ENCODE measurements at places on chromosomes 6 and 20. TPM values are rescaled to one million over a fixed set of nuclear protein-coding genes. Genes with fewer than 3 reads are reported as not detected.
A peak's percentile ranks its signal among the peaks of the same experiment; 100 is the strongest.

- DNase-seq: no peak
Measured at GRCh38 chr20:7828437-7828836, 111.8 kb downstream of the HAO1 start.

DNA sequence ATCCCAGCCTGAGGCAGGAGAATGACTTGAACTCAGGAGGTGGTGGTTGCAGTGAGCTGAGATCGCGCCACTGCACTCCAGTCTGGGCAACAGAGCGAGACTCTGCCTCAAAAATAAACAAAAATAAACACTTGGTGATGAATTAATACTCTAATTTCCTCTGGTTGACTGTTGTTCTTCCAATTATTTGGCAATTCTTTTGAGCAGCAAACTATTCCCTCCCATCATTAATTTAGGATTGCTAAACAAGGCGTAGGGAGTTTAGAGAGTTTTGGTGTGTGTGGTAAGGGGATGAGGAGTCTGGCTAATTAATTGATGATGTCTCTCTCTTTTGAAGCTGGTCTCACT, 2.7 kb upstream of the ID1 start:
- no peak for DNase-seq

DNA sequence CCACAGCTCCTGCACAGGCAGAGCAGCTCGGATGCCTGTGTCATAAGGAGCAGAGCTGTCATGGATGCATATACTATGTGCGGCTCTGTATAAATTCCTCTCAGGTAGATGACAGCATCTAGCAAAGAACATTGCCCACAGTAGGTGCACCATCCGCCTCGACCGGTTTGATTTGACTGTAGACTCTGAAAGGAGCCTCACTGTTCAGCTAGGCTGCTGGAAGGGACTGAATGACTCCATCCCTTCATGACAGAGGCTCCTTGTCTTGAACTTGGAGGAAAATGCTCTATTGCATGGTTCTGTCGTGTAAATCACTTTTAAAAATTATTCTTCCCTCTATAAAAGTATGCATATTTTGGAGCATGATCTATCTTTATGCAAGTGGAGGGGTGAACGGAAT, 128.8 kb upstream of the QKI start:
- DNase-seq: no peak

Gene OR2B6
- not detected for total RNA-seq

Gene HCRTR2
- not detected for total RNA-seq

DNA sequence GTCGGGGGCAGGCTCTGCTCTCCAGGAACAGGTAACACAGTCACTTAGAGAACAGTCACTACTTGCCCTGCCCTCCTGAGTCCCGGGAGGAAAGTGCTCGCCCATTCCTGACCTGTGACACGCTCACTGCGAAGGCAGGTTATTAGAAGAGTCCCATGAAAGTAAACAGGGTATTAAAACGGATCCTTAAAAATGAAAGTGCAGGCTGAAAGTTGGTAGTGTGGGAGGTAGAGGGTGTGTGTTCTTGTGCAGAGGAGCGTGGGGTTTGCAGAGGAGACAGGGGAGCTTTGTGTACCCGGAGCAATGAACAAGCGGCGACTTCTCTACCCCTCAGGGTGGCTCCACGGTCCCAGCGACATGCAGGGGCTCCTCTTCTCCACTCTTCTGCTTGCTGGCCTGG, at the start of gene CCN6:
CCN6 (plus strand) TSS at position 104 of the 400 bp plus-strand sequence; CDS start at position 358, 254 bp downstream.
- DNase-seq: no peak

GRCh38 chr6:11380969-11381744, 148.7 kb upstream of the NEDD9 start:
- no peak for DNase-seq

GRCh38 chr20:45444050-45444449, 25.5 kb upstream of the WFDC2 start:
- DNase-seq: no peak

DNA sequence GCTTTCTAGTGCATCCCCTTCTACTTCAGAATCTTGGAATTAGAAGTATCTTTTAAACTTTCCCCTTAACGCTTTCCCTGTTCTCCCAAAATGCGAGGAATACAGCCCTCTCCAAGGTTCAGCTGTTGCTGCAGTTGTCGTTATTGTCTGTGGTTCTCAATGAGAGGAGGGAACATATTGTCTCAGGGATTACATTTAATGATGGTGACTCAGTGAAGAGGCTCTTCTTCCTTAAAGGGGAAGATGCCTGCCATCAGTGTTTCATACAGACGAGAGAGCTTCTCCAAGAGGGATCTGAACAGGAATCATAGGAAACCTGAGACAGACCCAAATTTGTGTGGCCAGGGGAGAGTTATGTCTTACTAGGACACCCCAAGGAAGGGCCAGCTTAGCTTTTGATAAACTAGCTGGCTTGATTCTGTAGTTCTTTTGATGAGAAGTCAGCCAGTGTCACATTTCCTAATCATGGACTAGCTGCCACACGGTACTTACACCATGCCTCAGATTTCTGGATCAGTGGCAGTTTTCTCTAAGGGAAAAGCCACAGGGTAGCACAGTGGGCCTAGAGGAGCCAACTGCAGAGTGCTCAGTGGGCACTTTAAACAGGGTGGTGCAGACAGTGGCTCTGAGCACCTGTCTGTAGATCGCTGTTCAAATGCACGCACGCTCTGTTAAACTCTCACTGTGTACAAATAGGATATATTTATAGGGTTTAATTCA, 59.7 kb upstream of the TMEM181 start:
- no peak for DNase-seq

- no peak for DNase-seq
Measured at GRCh38 chr6:126227833-126228702, 111.8 kb upstream of the CENPW start.

Gene NMBR
- not detected for total RNA-seq

- DNase-seq: no peak
Measured at GRCh38 chr6:46376562-46377061, 114.6 kb downstream of the RCAN2 start.

DNA sequence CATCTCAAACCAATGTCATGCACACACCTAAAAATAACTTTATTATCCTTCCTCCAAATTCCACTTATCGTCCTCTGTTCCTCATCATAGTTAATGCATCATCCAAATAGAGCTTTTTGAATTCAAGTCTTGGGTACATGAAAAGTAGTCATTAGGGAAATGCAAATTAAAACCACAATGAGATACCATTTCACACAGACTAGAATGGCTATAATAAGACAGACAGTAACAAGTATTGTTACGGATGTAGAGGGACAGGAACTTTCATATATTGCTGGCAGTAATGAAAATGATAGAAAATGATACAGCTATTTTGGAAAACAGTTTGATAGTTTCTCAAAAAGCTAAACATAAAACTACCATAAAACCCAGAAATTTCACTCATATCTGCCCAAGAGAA, 59.1 kb downstream of the FHL5 start:
- DNase-seq: no peak

GRCh38 chr6:149335924-149336608, 18.6 kb downstream of the TAB2 start:
- peak; percentile 31 for DNase-seq

Gene NXT1
- 16.9 TPM for total RNA-seq

GRCh38 chr6:89630488-89630887, 8.1 kb downstream of the LYRM2 start:
- peak; percentile 63 for DNase-seq

- no peak for DNase-seq
Measured at GRCh38 chr6:35533981-35534380, 21.3 kb upstream of the TULP1 start.

DNA sequence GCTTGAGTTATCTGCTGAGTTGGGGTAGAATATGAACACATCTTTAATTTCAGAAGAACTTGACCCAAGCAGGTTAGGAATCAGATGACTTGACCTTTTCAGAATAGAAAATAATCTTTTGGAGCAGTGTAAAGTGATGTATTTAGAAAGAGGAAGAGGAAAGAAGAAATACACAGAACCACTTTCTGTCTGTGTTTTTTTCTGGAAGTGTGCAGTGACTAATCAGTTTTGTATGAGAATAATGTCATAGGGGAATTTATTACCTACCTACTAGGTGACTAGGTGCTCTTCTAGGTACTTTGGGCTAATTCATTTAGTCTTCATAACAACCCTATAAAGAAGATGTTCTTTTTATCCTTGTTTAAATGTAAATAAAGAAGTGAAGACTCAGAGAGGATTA, 3.0 kb downstream of the PPP1R14C start:
- DNase-seq: no peak

DNA sequence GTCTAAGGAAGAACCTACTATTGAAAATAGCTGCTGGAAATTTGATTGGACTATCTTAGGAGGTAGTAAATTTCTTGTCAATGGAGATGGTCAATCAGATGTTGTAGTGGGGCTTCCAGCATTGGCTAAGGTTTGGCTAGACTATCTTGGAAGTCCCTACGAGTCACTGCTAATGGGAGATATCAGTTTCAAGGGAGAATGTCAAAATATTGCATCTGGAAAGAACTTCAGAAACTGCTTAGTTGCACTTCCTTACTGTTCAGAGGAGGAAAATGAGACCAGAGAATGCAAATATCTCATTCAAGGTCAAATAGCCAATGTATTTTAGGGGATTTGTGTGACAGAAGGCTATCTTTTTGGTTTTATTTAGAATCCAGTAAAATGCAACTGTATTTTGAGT, 53.5 kb upstream of the CCN2 start:
- no peak for DNase-seq

Gene SLC13A3
- total RNA-seq: 0.57 TPM

DNA sequence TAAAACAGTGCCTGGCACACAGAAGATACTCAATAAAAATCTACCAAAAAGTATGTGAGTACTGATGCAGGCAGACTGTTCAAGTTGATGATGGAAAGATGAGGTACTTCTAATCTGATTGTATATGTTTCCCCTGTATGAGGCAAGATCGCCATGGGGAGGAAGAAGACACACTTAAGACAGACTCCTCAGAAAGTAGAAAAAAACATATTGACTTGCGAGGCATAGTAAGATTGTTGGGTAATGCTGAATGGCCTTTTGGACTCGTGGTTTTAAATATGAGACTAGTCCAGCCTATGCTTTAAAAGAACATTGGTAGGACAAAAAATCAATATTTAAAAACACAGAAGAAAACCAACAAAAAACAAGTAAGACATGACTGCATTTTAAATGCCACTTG, 72.6 kb downstream of the SHPRH start:
- DNase-seq: no peak

Gene PI16
- total RNA-seq: 48.4 TPM

DNA sequence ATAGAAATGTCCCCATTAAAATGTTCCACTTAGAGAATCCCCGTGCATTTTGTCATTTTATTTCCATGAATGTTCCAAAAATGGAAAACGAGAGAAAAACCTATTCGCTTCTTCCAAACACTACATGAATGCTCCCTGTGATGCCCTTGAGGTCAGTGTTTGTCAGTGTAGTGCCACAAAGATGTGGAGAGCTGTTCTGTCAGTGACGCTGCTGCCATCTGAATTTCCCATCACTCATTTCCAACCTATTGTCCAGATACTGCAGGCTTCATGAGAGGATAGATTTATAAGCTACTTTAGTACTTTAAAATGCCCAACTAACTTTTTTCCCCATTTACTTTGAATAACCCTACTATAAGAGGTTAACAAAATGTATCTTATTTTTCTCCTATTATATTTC, 335.8 kb downstream of the CDKAL1 start:
- no peak for DNase-seq

Gene ESR1
- 2.1 TPM for total RNA-seq

Gene GLP1R
- 3.1 TPM for total RNA-seq

DNA sequence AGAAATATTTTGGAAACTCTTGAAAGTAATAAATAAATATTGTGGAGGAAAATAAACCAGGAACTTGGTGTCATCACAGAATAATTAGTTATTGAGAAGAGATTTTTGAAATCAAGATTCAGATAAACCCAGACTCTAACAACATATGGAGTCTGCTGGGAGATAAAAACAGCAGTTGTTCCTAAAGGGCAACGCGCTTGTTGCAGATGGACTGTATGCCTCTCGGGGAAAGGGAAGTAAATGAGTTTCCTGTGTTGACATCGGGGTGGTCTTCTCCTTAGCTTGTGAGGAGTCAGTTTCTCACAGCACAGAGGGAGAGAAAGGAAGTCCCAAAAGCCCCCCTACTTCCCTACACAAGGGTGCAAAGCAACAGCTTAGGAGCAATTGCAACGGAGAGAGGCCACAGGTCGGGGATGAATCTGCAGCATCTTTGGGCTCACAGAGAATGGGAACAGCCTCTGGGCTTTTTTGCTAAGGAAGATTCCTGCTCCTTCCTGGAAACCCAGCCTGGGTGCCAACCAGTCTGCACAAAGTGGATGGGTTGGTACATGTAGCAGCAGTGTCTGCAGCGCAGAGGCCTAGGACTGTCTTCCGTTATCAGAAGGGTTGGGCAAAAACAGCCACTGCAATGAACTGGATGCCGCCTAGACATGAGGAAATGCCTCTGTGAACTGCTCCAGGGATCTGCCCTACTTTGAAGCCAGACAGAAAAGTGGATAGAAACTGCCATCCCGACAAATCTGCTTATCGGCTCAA, 603.0 kb upstream of the NRSN1 start:
- DNase-seq: no peak

DNA sequence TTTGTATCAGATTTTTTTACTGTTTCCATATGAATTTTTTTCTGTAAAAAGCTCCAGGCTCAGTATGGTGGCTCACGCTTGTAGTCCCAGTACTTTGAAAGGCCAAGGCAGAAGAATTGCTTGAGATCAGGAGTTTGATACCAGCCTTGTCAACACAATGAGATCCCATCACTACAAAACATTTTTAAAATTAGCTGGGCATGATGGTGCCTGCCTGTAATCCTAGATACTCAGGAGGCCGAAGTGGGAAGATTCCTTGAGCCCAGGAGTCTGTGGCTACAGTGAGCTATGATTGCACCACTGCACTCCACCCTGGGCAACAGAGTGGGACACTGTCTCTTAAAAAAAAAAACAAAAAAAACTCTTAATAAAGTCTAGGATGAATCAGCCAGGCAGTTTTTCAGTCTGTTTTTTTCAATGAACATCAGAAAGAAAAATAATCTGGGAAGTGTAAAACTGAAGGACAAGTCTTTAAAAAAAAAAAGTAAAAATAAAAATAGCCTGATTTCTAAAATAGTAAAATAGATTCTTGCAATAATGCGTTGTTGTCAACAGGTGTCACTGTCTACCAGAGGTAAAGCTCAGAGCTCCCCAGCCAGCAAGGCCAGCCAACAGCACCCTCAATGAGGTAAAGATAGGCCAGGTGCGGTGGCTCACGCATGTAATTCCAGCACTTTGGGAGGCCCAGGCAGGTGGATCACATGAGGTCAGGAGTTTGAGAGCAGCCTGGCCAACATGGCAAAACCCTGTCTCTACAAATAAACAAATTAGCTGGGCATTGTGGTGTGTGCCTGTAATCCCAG, 9.3 kb upstream of the ATG5 start:
- DNase-seq: peak; percentile 23

DNA sequence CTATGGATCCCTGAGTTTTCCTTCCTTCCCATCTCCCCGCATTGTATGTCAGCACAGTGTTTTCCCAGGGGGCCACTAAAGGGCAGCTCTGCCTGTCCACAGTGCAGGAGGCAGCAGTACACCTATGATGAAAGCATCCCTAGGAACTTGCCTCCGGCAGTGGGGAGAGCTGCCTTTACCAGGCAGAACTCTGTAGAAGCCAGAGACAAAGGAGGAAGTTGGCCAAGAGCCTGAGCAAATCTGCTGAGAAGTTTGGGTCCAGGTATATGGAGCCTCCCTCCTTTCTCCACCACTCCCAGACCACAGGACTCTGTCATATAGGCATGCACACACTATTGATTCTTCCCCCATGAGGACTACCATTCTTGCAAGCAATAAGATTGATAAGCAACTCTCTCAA, 282.7 kb downstream of the TBC1D7 start:
- peak; percentile 18 for DNase-seq

Data from right cardiac atrium (tissue), 5 donors.